Natural killer cell (primary cell): ENCODE measurements at places on chromosomes 11 and 22.

GRCh38 chr11:119942583-119943297 is 195.2 kb downstream of the TRIM29 start:
- DNase-seq = no peak
- no peak overlapping the region for H3K4me3 ChIP-seq
- H3K27ac ChIP-seq = no peak overlapping the region
- H3K36me3 ChIP-seq = no peaks in the 10 kb centered on the region
- H3K27me3 ChIP-seq = no peaks in the 10 kb centered on the region
- H3K4me1 ChIP-seq = no peaks in the 10 kb centered on the region

- H3K27ac ChIP-seq = no peak overlapping the region
- no peak for DNase-seq
- H3K36me3 ChIP-seq = no peaks in the 10 kb centered on the region
- H3K27me3 ChIP-seq = no peaks in the 10 kb centered on the region
- H3K4me1 ChIP-seq = no peaks in the 10 kb centered on the region
Measured at GRCh38 chr22:26995235-26995634, 337.8 kb downstream of the MIAT start.

GRCh38 chr11:8382436-8383053 is 118.9 kb upstream of the LMO1 start:
- no peak overlapping the region for H3K4me3 ChIP-seq
- H3K27me3 ChIP-seq = no peaks in the 10 kb centered on the region
- H3K36me3 ChIP-seq = no peaks in the 10 kb centered on the region
- DNase-seq = no peak

- H3K27me3 ChIP-seq = no peaks in the 10 kb centered on the region
- H3K4me1 ChIP-seq = peaks cover 35% of the 10 kb centered on the region
- peak overlapping the region; percentile 80 for H3K4me3 ChIP-seq
- H3K27ac ChIP-seq = peak overlapping the region; percentile 71
- DNase-seq = peak; percentile 62
Measured at GRCh38 chr22:44181033-44181911, 547 bp downstream of the PARVG start.

GRCh38 chr11:123484448-123484847 is 54.4 kb downstream of the GRAMD1B start:
- no peaks in the 10 kb centered on the region for H3K27me3 ChIP-seq
- H3K27ac ChIP-seq = no peak overlapping the region
- no peak overlapping the region for H3K4me3 ChIP-seq
- no peak for DNase-seq
- peaks cover 42% of the 10 kb centered on the region for H3K4me1 ChIP-seq

DNA sequence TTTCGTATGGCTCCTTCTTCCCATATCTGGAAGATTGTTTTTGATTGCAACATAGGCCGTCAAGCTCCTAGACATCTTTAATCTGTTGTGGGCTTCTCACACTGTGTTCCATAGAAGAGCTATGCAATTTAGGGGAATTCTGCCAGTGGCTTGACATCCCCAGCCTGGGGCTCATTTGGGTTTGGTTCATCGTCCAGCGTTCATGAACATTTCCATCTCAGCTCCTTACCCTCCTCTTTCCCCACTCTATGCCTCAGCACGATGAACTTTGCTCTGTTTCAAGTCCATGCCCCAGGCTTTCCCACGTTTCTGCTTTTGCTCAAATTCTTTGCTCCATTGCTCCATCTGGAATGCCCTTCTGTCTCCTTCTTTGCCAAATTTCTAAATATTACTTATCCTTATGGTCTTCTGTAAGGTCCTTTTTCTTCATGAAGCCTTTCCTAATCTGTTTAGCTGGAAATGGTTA is 26.1 kb upstream of the CLMP start:
- H3K4me3 ChIP-seq = no peak overlapping the region
- DNase-seq = no peak
- H3K4me1 ChIP-seq = no peaks in the 10 kb centered on the region
- H3K27me3 ChIP-seq = no peaks in the 10 kb centered on the region
- H3K36me3 ChIP-seq = no peaks in the 10 kb centered on the region

DNA sequence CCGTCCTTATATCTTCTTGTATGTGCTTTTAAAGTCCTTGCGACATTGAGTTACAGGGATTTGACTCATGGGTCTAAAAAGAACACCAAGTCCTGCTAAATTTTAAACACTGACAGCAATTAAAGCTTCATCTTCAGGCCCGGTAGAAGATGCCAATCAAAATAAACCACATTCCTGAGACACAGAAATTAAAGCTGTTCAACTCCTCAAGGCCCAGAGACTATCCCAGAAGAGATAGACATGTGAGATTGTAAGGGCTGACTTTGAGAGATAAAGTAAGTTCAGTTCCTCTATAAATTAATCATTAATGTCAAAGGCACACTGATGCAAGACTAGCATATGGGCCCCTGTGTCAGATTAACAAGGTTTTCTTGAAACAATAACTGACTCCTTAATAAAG is 49.8 kb downstream of the OSBPL5 start:
- DNase-seq = no peak
- no peaks in the 10 kb centered on the region for H3K27me3 ChIP-seq
- H3K27ac ChIP-seq = no peak overlapping the region
- peaks cover 49% of the 10 kb centered on the region for H3K36me3 ChIP-seq
- H3K4me3 ChIP-seq = no peak overlapping the region

GRCh38 chr11:35165423-35166368 is 26.7 kb downstream of the CD44 start:
- H3K36me3 ChIP-seq = peaks cover 3% of the 10 kb centered on the region
- peak overlapping the region; percentile 99 for H3K27ac ChIP-seq
- H3K4me1 ChIP-seq = peaks cover 68% of the 10 kb centered on the region
- no peaks in the 10 kb centered on the region for H3K27me3 ChIP-seq
- peak overlapping the region; percentile 21 for H3K4me3 ChIP-seq

DNA sequence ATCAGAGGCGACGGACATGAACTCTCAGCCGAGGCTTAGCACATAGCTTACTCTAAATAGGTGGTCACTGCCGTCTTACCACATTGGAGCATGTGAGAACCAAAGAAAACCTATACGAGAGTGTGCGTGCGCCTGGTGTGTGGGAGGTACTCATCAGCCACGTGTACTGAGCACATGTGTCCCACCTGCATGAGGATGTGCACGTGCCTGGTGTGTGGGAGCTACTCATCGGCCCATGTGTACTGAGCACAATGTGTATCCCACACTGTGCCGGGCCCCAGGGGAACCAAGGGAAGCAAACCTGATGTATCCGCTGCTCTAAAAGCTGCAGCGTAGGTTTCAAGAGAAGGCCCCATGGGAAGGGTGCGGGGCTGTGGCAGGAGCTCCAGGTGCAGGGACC is 56.4 kb downstream of the ANO1 start:
- DNase-seq = no peak
- no peaks in the 10 kb centered on the region for H3K36me3 ChIP-seq
- H3K4me1 ChIP-seq = no peaks in the 10 kb centered on the region
- H3K27me3 ChIP-seq = no peaks in the 10 kb centered on the region
- H3K4me3 ChIP-seq = no peak overlapping the region
- H3K27ac ChIP-seq = no peak overlapping the region

GRCh38 chr11:93295921-93296575 is 34.5 kb upstream of the DEUP1 start:
- H3K36me3 ChIP-seq = no peaks in the 10 kb centered on the region
- no peak for DNase-seq
- H3K27ac ChIP-seq = no peak overlapping the region
- H3K27me3 ChIP-seq = no peaks in the 10 kb centered on the region

GRCh38 chr11:96186806-96187205 is 156.2 kb downstream of the MAML2 start:
- H3K27me3 ChIP-seq = no peaks in the 10 kb centered on the region
- H3K4me3 ChIP-seq = no peak overlapping the region
- H3K27ac ChIP-seq = no peak overlapping the region
- DNase-seq = no peak

DNA sequence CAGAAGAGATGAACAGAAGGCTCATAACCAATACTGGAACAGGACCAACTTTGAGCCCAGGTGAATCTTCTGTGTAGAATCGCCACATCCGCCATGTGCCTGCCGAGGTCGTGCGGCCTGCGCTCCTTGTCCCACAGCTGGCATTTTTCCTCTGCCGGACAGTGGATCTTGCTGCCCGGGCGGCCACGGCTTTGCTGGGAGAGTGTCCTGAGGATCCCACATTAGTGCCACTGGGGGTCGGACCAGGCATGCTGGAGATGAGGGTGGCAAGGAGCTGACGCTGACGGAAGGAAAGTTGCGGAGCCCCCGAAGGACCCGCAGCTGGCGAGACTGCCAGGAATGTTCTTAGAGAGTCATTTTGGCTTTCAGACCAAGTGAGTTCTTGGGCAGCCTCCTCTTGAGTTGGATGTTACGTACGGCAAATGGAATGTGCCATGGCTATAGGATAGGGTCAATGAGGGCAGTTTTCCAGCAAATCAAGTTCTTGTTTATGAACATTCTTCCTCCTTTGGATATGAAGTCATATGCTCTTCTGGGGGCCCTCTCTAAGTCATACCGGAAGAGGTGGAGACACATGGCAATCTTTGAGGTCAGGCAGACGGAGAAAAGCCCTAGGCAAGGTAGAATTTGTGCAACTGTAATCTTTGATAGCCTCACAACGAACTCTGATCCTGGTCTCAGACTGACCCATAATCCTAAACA is 57.4 kb upstream of the NUP160 start:
- H3K4me3 ChIP-seq = no peak overlapping the region
- H3K36me3 ChIP-seq = no peaks in the 10 kb centered on the region
- H3K27ac ChIP-seq = no peak overlapping the region
- no peak for DNase-seq
- no peaks in the 10 kb centered on the region for H3K27me3 ChIP-seq
- peaks cover 4% of the 10 kb centered on the region for H3K4me1 ChIP-seq

DNA sequence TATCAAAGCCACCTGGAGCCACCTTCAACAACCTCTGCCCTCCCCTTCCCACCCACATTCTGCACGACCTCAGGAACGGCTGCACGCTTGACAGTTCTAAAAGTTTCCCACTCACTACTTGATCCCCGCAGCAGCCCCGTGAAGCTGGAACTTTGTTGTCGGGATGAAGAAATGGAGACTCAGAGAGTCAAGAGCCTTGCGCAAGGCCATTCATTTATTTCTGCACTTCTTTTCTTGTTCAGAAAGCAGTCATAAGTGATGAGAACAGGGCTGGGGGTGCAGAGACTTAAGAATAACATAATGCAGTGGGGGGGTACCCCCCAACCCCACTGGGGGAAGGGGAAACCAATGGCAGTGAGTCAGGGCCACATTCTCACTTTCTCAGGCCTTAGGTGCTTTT is 2.2 kb upstream of the ZFTA start:
- H3K4me3 ChIP-seq = no peak overlapping the region
- H3K27ac ChIP-seq = no peak overlapping the region
- H3K4me1 ChIP-seq = peaks cover 22% of the 10 kb centered on the region

DNA sequence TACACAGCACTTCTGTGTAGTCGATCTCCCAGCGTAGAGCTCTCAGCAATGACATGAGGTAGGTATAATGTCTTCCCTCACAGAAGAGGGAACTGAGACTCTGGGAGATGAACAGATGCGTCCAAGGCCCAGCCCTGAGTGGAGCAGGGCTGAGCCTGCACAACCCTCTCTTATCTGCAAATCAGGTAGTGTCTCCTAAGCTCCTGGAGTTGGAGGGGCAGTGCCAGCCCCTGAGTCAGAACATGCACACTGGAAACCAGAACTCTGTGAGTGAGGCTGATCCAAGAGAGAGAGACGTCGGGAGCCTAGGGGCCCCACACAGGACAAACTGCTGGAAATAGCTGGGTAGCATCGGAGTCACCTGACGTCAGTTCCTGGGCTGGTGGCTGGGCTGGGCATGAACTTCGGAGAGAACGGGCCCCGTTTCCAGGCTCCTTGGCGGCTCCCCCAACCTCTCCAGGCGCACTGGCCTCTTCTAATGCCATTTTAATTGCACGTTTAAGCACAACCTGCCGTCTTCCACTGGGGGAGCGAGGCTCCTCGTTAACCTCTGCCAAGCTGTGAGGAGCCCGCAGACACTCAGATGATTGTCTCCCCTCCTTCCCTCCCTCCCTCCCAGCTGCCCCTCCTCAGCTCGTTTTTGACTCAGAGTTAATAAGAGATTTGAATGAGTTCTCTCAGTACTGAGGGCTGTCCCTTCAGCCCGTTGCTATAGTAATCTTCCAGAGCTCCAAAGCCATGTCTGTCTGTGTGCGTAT is 191.2 kb upstream of the TBCEL start:
- no peak for DNase-seq
- H3K4me1 ChIP-seq = no peaks in the 10 kb centered on the region
- H3K4me3 ChIP-seq = no peak overlapping the region
- H3K27ac ChIP-seq = no peak overlapping the region

DNA sequence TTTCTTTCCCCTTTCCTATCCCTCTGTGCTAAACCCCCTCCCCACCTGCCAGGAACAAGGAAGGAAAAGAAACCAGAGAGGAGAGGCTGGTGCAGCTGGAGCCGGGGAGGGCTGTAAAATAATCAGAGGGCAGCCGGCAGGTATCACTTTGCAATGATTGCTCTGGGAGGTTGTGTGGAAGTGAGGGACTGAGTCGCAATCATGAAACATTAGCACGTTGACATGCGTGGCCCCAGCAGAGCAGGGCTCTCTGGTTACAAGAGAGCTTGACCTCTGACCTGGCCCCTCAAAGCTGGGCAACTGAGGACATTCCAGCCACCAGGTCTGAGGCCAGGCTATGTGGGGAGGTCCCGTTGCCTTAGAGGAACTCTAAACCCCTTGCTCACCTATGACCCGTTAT is 170.8 kb upstream of the BDNF start:
- DNase-seq = no peak
- no peak overlapping the region for H3K4me3 ChIP-seq
- no peaks in the 10 kb centered on the region for H3K36me3 ChIP-seq
- no peaks in the 10 kb centered on the region for H3K4me1 ChIP-seq
- H3K27me3 ChIP-seq = no peaks in the 10 kb centered on the region

GRCh38 chr22:35409783-35410662 is 10.1 kb downstream of the MCM5 start:
- H3K27me3 ChIP-seq = no peaks in the 10 kb centered on the region
- H3K4me3 ChIP-seq = no peak overlapping the region

DNA sequence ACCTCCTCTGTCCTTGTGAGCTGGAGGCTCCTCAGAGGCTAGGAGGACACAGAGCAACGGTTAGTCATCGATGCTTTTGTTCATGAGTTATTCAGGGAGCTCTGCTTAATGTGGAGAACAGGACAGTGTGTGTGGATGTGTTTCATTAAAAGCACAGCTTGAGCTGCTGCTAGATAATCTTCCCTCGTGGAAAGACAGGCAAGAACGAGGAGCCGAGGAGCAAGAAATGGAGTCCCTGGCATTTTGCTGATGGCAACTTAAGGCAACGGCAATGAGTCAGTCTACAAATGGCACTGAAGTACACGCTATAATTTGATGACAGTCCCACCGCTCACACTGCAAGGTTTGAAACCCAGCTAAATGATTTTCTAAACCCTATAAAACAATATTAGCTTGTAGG is 106.2 kb downstream of the IGLL1 start:
- H3K36me3 ChIP-seq = no peaks in the 10 kb centered on the region
- DNase-seq = no peak
- peaks cover 4% of the 10 kb centered on the region for H3K4me1 ChIP-seq
